HuH-7.5 (cell line): ENCODE measurements at places on chromosomes 7 and 10.
A peak's percentile ranks its signal among the peaks of the same experiment; 100 is the strongest.

- no peak for DNase-seq
Observed at GRCh38 chr7:92874567-92874966, 38.2 kb upstream of the CDK6 start.

- DNase-seq, result no peak
Observed at GRCh38 chr7:136074843-136075242, 97.7 kb upstream of the MTPN start.

DNA sequence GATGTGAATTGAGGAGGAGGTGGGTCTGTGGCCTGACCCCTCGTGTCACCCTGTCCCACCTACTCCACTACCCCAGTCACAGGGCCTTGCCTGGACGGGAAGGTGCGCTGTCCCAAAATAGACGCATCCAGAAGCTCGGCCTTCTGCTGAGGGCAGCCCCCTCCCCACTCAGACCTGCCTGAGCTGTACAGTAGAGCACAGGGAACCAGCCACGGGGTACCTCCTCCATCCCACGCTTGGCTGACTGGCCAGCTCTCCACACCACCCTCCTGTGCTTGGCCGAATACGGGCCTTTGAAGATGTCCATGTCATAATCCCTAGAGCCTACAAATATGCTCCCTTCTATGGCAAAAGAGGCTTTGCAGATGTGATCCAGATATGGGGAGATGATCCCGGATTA, 88.3 kb downstream of the CHST15 start:
- DNase-seq, result no peak

DNA sequence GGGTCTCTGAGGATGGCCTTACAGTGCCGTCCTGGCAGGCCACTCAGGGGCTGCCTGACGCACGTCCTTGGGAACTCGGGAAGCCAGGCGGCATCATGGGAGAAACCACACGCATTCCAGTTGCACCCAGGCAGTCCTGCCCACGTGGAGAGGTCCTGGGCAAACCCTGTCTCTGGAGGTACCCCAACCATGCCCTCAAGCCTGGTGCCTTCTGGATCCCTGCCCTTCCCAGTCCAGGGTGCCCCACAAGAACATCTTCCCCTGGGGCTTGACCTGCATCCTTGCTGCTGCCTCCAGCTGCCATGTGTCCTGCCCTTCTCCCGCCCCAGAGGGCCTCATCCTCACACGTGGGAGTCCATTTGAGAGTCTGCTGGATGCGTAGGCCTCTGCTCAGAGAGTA, 200.3 kb upstream of the PPP2R2D start:
- no peak for DNase-seq

DNA sequence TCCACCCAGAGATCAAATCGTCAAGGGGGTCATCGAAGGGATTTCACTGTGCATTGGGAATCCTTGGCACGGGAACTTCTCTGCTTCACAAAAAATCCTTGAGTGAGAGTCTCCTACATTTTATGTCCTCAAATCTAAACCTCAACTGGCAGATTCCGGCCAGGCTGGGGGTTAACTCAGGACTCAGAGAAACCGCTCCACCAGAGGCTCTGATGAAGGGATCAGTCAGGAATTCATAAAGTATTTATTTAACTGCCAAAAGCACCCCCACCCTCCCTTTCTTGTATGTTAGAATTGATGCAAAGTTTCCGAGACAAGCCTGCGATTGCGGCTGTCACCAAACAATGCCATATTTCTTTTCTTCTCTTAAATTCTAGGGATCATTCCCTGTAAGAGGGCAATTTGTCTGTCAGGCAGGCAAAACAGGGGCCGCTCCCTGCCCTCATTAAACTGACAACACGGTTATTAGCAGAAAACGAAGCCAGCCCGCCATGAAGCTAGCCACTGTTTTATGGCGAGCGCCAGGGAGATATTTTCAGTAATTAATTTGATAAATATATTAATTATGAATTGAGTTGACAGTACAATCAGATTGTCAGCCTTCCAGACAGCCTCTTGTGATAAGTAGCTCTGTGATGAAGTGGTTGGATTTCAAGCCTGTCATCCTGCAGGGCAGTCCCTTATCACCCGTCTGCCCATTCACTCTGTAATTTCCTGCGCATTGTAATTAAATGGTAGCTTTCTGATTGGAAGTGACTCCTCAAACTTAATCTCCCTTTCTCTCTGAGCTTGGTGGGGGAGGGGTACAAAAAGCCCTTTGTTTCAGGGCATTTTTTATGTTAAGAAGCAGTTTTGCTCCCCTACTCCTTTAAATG, 153.0 kb upstream of the GPR26 start:
- DNase-seq, result no peak

- peak; percentile 54 for DNase-seq
Observed at GRCh38 chr10:46022978-46023702, 7.3 kb downstream of the NCOA4 start.

DNA sequence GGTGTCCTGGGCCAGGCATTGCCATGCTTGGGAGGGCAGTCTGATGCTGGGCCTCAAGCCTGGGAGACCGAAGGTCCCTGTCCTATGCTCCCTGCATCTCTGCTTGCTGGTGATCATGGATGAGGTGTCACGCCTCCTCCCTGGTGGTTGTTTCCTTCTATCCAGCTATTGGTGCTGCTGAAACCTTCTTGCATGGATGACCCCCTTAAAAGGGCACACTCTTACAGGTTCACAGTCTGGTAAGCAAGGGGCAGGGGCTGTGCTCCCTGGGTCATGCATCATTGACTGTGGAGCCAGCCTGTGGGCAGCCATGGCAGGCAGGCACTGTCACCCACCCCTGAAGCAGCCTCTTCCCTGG, 36.8 kb upstream of the SLC29A3 start:
- no peak for DNase-seq

- DNase-seq, result no peak
Observed at GRCh38 chr10:75231672-75232581, 3.8 kb downstream of the COMTD1 start.

- DNase-seq, result no peak
Observed at GRCh38 chr7:52547308-52547910, 488.0 kb upstream of the POM121L12 start.

GRCh38 chr7:55185321-55185802, 166.5 kb downstream of the EGFR start:
- DNase-seq, result no peak

DNA sequence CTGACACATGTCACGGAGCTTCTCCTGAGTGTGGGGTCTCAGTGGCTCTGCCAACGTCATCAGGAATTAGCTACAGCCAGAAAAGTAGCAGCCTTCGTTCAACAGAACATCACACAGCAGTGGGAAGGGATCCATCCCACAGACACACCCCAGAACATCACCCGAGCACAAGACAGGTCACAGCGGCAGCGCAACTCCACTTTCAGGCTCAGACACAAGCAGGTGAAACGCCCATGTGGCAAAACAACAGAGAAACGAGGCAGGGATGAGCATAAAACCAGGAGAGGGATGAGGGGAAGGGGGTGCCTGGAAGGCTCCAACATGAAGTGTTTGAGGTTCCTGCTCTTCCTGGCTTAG, 44.8 kb downstream of the CAMK2B start:
- no peak for DNase-seq

DNA sequence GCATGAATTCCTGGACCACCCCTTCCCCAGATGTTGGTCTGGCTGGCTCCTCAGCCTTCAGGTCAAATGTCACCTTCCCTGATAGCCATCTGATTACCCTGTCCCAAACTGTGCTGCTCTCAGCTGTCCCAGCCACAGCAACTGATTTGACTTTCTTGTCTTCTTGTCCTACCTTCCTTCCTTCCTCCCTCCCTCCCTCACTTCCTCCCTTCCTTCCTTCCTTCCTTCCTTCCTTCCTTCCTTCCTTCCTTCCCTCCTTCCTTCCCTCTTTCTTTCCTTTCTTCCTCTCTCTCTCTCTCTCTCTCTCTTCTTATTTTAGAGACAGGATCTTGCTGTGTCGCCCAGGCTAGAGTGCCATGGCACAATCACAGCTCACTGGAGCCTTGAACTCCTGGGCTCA, 242.5 kb downstream of the RPS24 start:
- DNase-seq, result no peak

- no peak for DNase-seq
Observed at GRCh38 chr10:118501171-118501570, 94.3 kb downstream of the PRLHR start.

DNA sequence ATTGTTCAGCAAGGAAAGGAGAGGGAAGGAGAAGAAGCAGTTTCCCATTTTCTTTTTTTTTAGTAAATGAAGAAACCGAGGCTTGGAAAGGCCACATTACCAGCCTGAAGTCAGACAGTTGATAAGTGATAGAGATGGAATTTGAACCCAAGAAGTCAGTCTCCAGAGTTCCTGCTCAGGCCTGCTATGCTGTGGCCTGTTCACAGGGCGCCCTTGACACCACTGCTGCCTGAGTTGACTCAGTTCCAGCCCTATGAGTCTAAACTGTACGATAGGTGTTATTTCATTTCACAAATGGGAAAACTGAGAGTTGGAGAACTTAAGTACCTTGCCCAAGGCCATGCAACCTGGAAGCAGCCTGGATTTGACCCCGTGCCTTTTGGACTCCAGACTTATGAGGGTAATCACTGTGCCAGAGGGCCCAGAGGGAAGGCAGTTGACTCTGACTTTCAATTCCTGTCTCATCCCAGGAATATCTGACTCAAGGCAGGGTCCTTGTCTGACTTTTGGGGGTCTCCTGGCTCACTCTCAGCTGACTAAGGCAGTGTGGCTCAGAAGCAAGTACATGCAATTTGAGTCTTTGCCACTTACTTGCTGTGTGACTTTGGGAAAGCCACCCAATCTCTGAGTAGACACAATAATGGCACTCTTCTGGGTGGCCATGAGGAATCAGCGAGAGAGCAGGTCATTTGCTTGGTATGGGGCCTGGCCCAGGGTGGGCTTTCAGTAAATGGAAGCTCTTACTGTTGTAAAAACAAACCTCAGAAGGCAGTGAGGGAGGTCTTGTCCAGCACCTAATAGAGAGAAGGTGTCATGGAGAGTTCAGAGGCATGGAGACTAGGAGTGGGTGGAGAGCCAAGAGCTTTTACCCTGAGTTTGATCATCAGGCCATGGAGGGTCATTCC, 17.9 kb upstream of the RBM20 start:
- DNase-seq, result no peak

GRCh38 chr10:78688901-78689583, 379.7 kb upstream of the ZMIZ1 start:
- no peak for DNase-seq

DNA sequence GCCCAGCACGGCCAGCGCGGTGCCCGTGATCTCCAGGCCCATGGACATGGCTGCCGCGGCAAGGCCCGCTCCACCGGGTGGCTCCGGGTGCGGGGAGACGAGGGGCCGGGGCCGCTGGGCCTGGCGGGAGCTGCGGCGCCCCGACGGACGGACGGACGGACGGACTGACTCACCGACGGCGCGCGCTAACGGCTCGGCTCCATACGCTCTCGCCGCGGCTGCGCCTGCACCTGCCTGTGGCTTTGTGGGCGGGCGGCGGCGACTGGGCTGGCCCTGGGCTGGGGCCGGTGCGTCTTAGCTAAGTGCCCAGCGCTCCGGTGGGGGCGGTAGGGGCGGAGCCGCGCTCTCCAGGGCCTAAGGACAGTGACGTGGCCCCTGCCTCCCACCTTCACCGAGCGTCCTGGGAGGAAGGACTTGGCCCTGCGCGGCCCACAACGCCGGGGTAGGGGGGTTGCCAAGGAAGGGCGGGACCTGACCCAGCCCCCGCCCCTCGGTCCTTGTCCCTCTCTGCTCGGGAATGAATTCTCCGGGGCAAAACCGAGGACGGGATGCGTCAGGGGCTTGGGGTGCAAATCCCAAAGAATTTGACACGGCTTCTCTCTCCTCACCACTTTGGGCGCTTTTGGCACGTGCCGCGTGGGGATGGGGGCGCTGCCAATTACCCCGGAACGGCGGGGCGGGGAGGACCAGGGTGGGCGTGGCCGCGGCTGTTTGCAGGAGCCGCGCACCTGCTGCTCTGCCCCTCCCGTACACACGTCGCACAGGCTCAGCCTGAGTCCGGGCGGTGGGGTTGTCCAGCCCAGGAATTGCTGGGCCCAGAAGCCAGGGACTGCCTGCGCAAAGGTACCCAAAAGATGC, at the start of gene CLDN3:
Gene CLDN3 (minus strand): TSS at position 269 of the 858 bp plus-strand sequence. CDS start 221 bp downstream, at position 48.
- DNase-seq, result peak; percentile 49

DNA sequence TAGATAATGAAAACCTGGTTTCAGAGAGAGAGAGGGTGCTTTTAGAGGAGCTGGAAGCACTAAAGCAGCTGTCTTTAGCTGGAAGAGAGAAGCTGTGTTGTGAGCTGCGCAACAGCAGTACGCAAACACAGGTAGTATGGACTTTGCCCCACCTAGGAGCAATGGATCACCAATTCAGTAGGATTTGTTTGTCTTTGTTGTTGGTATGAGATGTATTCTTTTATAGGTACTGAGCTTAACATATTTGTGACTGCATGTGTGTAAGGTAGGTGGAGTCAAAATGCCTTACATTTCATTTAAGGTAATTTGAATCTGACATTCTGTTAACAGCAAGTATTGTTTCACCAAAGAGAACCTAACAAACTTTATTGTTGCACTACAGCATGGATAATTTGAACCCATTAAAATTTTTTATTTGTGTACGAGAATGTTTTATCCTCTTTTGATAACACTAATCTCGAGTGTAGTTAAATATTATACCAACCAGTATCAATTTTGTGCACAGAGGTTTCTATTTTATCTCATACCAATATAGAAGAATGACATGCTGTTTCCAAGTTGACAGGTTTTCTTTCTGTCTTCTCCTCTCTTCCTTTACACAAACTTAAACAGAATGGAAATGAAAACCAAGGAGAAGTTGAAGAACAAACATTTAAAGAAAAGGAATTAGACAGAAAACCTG, 92.1 kb downstream of the CYP51A1 start:
- peak; percentile 43 for DNase-seq

DNA sequence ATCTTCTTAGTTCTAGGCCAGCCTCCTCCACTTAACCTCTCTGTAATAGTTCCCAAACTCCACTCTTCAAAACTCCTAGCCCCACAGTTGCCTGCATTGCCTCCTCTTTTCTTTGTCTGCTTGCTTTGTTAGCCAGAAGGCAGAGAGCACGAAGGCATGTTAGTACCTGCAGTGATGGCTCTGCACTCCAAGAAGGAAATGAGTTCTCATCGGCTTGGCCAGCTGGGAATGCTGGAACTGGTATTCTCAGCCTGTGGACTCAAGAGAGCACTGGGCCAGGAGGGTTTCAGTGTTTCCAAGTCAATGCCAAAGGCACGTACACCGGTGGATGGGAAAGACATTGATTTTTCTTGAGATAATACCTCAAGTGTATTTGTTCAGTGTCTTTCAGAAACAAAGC, 66.3 kb upstream of the HABP2 start:
- no peak for DNase-seq

DNA sequence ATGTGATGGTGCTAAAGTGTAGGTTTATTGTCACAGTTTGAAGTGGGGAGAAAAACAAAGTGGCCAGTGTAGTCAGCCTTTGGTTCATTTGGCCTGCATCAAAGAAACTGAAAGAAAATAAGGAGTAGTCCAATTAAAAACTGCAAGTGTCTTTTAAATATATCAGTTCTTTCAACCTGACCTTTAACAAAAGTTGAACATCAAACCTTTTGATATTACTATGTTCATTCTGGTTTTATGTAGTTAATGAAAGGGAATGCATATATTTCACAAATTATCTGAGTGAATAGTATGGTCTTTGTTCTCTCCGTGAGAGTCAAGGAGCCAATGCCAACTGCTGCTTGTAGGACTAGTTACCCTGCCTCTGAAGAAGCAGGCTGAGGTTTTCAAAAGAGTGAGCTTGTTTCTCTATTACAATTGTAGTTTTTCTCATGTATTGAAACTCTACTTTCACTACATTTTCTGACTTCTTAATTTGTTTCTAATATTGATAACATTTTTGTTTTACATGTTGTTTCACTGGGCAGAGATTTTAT, 1160.8 kb upstream of the LRRTM3 start:
- DNase-seq, result no peak

- DNase-seq, result peak; percentile 51
Observed at GRCh38 chr10:69957886-69958555, 94.6 kb upstream of the MACROH2A2 start.

GRCh38 chr10:120931423-120931822, 80.3 kb downstream of the WDR11 start:
- DNase-seq, result no peak

GRCh38 chr7:137026176-137026500, 157.7 kb downstream of the CHRM2 start:
- no peak for DNase-seq
